ENCODE measurements at places on chromosomes 6 and 20. TPM values are rescaled to one million over a fixed set of nuclear protein-coding genes. Genes with fewer than 3 reads are reported as not detected.

Gene SEMG1
- 0.42 TPM for total RNA-seq

GRCh38 chr6:32163559-32164258 is 686 bp upstream of the EGFL8 start:
- ATAC-seq = no peak

DNA sequence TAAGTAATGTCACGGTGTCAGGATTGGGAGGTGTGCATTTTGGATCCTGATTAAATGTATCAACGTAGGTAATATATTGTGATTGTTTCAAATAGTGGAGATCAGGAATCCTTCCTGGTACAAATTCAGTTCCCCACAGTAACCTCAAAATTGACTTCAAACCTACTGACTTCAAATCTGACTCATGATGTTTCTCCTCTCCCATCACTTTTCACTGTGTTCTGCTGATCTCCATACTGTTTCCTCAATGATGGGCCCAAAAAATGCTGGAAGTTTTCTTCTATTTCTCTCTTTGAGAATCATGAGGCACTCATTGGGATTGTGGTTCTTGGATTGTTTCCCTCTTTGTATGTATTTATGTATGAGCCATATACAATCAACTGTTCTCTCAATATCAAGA is 35.9 kb downstream of the LAMA2 start:
- no peak for ATAC-seq

Gene POU3F2
- total RNA-seq = 25.5 TPM

Gene MATN4
- not detected for total RNA-seq

Gene MTCH1
- total RNA-seq = 124 TPM

Gene C2
- total RNA-seq = 2.9 TPM

- ATAC-seq = peak; percentile 78
These were observed 201.1 kb downstream of the OGFRL1 start for GRCh38 chr6:71489736-71490135.

GRCh38 chr6:168496997-168497331 is 56.0 kb downstream of the SMOC2 start:
- ATAC-seq = no peak

GRCh38 chr6:82467338-82467737 is 103.7 kb downstream of the TPBG start:
- ATAC-seq = no peak

DNA sequence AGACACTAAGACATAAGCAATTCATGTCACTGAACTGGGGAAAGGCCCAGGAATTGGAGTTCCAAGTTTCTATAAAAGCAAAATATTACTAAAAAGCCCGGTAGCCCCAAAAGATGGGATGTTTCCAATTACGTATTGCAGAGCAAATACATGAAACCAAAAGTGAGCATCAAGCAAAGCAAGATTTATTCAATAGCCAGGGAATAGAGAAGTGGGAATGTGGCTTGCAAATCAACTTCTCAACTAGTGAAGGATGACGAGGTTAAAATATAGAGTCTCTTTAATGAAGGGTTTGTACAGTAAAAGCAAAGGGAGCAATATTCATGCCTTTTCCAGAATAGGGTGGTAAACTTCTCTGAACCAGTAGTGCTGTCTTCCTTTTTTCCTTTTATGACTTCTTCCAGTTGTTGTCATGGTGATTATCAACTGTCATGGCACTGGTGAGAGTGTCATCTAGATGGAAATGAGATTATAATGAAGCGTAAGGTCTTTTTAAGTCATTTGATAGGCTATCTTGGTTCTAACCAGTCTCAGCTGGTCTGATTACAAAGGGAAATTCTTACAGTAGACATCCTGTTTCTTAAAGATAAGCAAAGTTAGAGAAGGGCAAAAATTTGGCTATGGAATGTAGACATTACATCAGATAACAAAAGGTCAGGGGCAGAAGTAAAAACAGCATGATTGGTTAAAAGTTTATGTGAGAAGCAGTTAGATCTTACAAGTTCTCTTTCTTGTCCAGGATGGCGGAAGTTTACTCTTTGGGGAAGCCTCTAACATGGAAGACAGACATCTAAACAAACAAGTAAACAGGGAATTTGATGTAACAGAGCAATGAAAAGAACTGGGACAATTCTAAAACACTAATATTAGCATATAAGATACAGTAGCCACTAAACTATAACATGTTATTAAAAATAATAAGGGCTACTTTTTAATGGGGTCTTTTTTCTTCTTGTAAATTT is 96.9 kb downstream of the TBX18 start:
- no peak for ATAC-seq

Data from motor neuron (in vitro differentiated cells).